ENCODE measurements at places on chromosomes 3 and 15.

GRCh38 chr15:61318301-61318700 is 89.2 kb upstream of the RORA start:
- no peak for DNase-seq

GRCh38 chr3:18247139-18247695 is 177.9 kb downstream of the SATB1 start:
- DNase-seq = no peak

DNA sequence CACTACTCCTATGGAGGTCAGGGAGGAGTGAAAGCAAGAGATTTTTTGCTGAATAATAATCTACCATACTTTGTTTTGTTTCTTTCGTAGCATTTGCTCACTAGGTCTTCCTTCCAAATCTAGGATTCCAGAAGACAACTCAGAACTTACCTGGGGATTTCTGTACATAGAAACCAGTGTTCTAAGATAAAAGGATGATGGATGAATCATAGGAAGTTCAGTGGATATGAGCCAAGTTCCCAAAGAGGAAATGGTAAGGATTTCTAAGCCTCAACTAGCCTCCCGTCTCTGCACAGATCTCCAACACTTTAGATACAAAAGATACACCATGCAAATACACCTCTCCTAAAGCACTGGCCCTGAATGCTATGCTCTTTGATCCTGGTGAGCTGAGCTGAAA is 283.9 kb downstream of the TAFA4 start:
- no peak for DNase-seq

- peak; percentile 74 for DNase-seq
Observed at GRCh38 chr3:114155370-114155821, 23.5 kb downstream of the DRD3 start.

GRCh38 chr3:177106184-177106583 is 91.1 kb downstream of the TBL1XR1 start:
- DNase-seq = no peak

DNA sequence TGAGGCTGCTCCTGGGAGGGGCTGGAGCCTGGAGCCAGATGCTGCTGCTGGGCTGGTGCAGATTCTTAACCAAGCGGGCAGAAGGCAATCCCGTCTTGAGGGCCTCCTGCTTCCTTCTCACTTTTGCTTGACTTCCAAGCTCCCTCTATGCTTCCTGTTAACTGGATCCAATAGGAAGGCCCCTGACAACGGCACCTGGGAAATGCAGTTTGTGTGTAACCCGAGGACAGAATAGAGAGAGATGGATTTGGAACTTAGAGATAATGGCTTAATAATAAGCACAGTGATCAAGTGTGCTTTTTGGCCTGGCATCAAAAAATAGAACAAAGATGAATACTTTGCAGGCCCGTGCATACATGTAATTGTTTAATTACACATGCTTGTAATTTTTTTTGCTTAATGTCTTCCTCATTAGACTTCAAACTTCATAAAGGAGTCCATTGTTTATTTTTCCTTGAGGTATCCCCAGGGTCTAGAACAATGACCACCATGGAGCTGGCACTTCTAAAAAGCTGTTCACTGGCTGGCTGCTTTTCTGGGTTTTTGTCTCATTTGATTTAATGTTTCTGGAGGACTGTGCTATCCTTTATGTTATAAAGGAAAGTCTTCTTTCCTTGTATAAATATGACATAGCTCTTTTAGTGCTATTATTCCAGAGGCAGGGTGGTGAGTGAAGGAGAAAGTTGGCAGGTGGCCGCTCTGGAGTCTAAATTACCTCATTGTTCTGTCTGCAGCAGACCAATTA is 63.3 kb upstream of the MITF start:
- no peak for DNase-seq

Measured in H1 (cell line).